ENCODE measurements at places on chromosomes 3 and 15.

DNA sequence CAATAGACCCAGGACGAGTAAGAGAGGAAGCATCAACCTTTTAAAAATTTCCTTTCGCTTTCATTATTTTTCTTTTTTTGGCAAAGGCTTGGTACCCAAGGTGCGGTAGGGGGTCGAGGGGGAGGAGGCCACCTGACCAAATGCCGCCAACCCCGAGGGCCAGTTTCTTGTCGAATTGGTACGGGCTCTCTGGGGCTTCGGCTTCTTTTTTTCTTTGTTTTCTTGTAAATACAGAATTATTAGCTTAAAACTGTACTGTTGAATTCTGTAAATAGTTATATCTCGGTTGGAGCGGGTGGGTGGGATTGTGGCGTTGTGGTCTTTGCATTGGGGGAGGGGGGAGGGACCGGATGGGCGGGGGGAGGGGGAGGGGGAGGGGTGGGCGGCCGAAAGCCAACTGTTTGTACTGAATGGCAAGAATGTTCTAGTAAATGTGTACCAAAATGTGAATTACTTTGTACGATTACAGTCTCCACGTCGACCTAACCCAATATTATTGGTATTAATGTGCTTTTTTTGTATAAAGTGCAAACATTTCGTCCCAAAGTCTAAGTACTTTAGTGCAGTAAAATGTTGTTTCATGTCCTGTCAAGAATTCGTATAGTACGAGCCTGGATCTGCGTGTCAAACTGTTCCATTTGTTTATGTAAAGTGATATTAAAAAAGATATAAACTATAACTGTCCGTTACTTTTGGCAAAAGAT lies 4.7 kb downstream of the ZIC1 start:
- DNase-seq, result no peak

DNA sequence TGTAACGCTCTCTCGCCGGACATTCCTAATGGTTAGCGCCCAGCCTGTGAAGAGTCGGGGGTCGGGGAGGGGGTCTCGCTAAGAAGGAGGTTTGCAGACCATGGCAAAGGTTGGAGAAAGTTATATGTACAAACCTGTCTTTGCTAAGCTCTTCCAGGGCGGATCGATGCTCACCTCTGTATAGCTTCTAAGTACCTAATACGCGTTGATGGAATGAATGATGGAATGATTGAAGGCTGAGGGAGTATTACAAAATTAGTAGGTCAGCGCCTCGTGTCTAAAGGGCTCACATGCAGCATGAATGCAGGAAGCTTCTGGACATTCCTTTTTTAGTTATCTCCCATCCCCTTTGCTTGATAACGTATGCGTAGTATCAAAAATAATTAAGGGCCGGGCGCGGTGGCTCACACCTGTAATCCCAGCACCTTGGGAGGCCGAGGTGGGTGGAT lies 305 bp upstream of the KPNA1 start:
- no peak for DNase-seq

GRCh38 chr3:67558426-67558825 lies 96.0 kb downstream of the SUCLG2 start:
- no peak for DNase-seq

- no peak for DNase-seq
These were observed 18.7 kb downstream of the PAQR5 start for GRCh38 chr15:69317392-69317841.

- DNase-seq, result no peak
These were observed 4.4 kb upstream of the GPR176 start for GRCh38 chr15:39924437-39924836.

DNA sequence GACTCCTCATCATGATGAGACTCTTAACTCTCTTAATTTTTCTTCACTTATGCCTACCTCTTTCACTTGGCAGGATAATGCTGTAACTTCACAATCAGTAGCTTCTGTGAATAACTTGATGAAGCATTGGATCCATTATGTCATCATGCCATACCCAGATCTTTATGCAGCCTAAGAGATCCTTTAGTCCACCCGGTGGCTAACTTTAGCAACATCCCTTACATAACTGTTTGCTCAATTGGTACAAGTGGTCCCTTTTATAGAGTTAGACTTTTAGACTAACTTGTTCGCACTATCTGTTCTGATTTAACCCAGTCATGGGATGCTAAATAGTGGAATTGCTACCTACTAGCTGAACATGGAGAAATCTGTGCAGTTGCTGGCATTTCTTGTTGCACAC lies 184.5 kb downstream of the USP13 start:
- DNase-seq, result peak; percentile 29

GRCh38 chr15:67776600-67776999 lies 48.7 kb upstream of the SKOR1 start:
- peak; percentile 18 for DNase-seq

DNA sequence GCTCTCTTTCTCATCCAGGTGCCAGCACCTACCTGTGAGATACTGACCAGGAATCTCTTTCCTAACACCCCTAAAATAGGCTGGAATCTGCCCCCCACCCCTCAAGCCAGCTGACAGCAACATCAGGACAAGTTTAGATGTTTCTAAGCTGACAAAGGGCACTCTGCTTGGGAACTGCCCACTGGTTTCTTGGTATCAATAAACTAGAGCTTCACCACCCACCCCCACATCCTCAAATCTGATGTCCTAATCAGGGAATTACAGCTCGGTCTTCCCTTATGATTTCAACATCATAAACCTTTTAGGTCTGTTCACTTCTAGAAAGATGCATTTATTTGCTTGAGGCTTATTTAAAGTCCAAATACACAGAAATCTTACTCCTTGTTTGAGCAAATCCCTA lies 34.7 kb downstream of the CEP19 start:
- no peak for DNase-seq
